ENCODE measurements at places on chromosomes 2 and 18.
A peak's percentile ranks its signal among the peaks of the same experiment; 100 is the strongest.

DNA sequence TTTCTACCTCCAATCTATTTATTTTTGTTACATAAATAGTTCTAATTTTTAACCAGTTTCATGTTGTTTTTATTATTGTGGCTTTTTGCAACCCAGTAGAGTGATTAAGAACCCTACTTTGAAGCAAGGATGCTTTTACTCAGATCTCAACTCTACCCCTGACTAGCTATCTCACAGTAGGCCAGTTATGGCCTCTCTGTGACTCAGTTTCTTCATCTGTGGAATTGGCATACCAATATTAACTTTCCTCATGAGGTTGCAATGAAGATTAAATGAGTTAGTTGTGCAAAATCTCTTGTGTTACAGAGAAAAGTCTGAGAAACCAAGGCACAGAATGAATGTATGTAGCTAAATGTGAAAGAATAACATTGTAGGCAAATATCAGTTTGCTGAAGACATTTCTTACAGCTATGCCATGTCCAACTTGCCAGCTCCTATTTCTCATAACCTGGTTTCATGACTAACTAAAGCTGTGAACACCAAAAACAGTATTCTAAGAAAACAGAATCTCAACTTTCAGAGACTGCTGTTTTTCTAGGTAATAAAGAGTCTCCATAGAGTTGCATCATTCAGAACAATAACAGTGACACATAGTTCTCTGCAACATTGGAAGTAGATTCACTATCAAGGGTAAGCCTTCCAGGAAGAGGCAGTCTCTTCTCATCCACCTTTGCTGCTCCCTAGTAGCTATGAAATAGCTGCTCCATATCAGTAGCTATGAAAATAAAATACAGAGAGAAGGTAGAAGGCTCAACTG, 33.2 kb upstream of the CYTIP start:
- no peak for DNase-seq

GRCh38 chr18:9996094-9996493, 82.3 kb downstream of the VAPA start:
- DNase-seq, result no peak

DNA sequence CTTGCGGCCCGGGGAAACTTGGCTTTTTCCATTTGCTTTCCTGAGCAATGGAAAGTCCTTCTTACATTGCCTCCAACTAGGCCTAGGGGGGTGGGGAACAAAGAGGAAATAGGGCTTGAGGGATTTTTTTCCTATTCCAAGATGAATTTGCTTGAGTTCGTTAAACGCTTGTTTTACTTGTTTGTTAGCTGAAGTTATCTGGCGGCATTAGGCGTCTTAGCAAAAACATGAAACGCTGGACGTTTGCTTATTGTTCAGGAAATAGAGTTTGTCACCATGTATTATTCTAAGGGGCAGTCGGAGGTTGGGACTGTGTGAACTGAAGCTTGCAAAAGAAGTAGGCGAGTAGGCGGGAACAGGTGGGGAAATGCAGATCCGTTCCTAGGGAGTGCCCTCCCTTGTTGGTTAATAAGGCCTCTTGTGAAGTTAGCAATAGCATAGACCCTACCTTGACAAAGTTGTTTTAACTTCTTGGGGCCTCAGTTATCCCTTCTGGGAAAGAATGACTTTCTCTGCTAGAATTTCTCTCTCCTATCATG, 1.9 kb downstream of the CABLES1 start:
- no peak for DNase-seq

DNA sequence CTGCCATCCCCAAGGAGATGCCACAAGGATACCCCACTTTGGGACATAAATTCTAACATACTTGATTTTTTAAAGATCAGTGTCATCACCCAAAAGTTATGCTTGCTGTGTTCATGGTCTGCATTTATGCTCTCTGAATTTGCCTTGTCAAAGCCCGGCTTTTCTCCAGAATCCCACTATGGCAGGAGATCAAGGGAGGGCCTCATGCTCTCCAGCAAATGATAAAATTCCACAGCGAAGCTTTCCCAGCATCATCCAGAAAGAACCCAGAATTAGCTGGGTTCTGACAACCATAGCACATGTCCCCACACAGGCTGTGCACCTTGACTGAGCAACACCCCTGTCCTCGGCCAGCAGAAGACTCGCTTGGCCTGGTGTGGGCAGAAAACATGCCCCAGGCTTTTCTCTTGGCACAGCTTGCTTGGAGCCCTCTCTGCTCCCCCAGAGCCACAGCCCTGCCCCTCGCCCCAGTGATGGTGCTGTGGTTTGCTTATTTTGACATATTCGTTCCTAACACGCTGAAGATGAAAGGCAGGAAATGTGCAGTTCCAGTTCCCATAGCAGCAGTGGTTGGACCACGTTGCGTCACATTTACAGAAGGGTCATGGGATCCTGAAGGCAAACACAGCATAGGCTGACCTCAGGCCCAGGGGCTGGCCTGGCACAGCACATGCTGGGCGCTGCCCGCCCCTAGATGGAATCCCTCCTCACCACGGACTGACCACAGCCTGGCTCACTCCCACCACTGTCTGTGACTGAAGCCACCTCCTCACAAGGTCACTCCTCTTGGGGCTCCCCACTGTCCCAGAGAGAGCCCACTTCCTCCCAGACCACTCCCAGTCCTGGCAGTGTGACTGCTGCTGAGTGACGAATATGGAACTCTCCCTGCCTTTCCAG, 14.1 kb upstream of the CHRNA1 start:
- peak; percentile 78 for DNase-seq

DNA sequence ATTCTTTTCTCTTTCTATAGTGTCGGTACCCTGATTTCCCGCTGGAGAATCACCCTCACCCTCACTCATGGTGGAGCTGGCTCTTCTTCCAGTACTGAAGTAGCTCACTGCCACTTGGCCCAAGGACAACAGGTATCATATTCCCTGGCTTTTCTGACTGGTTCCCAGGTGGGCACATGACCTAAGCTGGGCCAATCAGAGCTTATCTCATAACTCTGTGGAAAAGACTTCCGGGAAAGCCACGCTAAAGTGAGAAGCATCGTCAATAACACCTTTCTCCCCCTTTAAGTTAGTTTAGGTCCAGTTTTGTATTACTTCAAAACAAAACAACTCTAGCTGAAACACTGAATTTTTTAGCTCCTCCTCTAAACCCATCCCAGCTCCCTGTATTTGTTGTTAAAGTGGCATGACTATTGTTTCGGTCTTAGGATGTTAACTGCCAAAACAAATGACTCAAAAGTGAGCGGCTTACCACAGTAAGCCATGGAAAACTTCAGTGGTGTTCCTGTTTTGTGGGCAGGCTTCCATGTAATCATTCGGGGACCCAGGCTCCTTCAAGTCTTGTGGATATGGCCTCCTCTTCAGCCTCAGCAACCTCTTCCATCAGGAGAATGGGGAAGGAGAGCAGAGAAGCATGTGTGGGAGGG, 137.4 kb upstream of the DLX2 start:
- no peak for DNase-seq

- no peak for DNase-seq
Observed at GRCh38 chr18:3478262-3478978, 28.4 kb downstream of the TGIF1 start.

DNA sequence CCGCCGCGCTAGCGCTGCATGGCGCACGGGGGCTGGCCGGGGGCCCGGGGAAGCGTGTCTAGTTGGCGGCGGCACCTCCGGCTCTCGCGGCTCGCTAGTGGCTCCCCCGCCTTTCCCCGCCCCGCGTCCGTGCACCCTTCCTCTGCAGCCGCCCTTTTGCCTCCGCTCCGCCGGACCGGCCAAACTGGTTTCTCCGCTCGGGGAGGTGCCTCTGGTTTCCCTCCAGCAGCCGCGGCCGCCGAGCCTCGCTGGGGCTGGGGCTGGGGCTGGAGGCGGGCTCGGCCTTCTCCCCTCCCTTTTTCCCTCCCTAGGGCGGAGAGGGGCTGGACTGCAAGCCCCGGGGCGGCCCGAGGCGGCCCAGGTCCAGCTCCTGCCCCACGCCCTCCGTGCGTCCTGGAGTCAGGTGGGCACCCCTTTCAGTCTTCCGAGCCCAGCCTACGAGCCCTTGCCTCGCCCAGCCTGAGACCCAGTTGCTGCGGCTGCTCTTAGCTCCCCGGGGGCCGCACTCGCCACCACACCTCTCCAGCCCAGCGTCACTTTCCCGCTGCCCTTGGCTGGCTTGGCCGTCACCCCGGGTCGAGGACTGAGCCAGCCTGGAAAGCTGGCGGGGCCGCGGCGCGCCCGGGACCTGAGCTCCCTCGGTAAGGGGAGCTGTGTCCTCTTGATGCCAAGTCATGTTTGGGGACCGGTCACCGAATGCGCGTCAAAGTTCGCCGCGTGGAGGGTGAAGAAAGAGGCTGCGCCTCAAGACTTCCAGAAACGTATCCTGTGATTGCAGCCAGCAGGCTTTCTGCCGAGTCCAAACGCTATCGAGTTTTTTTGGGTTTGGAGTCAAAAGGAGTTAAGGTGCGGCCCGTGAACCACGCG, at the start of gene ATP8B1:
Gene ATP8B1, minus strand, starts transcription at position 213 of the 867 bp plus-strand sequence. CDS start 71,508 bp downstream, outside the sequence.
- DNase-seq, result peak; percentile 22

GRCh38 chr2:118470297-118470696, 377.2 kb downstream of the EN1 start:
- DNase-seq, result no peak

- no peak for DNase-seq
Observed at GRCh38 chr2:221106241-221106640, 465.9 kb downstream of the EPHA4 start.
